HS-5 (cell line): ENCODE measurements at places on chromosomes 3 and 15.

- no peak for DNase-seq
Measured at GRCh38 chr15:85318732-85319076, 61.7 kb upstream of the AKAP13 start.

DNA sequence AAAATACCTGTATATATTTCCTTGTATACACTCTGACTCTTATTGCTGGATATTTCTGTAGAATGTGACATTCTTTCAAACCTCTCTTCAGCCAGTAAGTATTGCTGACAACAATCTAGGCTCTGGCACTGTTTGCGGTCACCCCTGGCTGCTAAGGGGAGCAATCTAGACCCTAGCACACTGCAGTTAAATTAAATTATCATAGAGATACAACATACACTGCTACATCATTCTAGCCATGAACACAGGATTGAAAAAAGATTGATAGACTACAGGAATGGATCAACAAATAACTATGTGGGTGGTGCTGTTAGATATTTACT is 108.7 kb upstream of the MEIS2 start:
- DNase-seq = no peak

GRCh38 chr3:57093971-57094535 is 33.6 kb downstream of the SPATA12 start:
- no peak for DNase-seq

DNA sequence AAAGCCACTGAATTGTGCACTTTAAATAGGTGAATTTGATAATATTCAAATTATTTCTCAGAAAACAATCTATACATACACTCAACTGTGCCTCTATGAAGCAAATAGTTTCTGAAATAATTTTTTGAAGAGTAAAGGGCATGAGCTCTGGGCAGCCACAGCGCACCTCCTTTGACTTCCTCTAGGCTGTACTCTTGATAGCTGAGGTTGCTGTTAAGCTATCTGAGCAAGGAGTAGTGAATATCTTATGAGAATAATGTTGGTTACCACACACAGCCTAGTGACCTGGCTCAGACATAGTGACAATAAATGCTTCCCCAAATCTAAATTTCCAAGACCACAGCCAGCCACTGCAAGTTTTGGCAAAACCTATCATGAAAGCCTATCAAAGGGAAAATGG is 11.6 kb upstream of the SEC61A1 start:
- DNase-seq = no peak

DNA sequence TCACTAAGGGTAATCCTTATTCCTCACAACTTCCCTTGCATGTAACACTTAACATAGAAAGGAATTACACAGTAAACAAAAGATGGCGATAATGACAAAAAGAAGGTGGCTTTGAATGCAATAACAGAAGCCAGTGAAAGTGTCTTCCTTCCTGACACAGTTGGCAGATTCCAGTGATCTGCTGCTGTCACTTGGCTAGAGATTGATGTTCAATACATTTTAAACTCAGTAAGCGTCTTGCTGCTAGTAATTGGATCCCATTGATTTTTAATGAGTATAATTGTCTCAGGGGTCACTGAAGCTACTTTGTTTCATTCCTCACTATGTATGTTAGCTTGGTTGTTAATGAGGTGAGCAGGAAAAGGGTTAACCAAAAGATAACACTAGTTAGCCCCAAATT is 692.7 kb downstream of the NTRK3 start:
- DNase-seq = no peak
